ENCODE measurements at places on chromosomes 1 and 21.

- no peak for DNase-seq
Observed at GRCh38 chr1:33578557-33579448, 106.4 kb downstream of the ZSCAN20 start.

GRCh38 chr1:224541072-224541790, 74.9 kb upstream of the CNIH3 start:
- DNase-seq: no peak

DNA sequence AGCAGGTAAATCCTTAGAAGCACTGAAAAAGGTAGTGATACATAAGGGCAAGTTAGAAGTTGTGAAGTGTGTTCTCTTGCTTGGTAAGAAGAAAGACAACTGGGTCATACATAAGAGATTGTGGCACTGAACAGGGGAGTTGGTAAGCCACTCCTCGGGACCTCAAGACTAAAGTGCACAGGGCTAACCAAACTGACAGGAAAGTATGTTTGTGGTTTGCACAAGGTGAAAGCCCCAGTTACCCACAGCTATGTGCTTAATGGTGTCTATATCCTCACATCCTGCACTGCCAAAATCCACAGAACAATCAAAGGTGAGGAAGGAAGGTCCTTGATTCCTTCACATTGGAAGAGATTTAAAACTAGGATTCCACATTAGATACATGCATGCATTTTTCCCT, 276.5 kb downstream of the DNM3 start:
- DNase-seq: no peak

DNA sequence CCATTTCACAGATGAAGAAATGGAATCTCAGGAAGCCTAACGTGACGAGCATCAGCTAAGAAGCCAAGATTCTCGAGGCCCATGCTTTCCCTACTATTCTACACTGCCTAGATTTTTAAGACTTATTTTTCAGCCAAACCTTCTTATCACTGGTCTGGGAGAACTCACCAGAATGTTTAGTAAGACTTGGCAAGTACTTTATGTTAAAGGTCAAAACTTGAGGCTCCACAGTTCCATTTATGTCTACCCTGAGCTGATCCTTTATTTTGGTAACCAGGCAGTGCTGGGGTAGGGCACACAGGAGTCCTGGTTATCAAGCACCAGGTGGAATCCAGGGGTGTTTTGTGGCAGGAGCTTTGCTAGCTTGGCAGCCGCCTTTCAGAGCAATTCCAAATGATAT, 16.8 kb downstream of the PLXNA2 start:
- no peak for DNase-seq

GRCh38 chr1:167501515-167502191, 16.7 kb downstream of the CD247 start:
- DNase-seq: no peak

GRCh38 chr1:242205622-242206489, 207.0 kb upstream of the MAP1LC3C start:
- DNase-seq: no peak

- DNase-seq: no peak
Observed at GRCh38 chr21:16583556-16583955, 853.8 kb downstream of the USP25 start.

DNA sequence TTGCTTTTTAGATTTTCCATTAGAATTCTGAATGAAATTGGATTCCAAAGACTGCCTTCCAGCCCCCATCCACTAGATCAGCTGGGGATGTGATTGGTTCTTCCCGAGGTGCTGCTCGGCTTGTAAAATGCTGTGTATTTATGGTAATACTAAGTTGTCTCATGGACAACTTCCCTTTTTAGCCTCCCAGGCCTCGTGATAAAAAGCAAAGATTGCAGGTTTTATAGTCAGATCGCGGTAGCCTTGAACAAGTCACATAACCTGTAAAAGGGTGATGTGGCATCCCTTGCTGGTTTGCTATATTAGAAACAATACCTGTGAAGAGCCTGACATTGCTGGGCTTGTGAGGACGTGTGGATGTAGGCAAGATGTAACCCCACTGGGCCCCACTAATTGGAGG, 10.4 kb downstream of the MUL1 start:
- no peak for DNase-seq

GRCh38 chr1:66852870-66853269, 51.8 kb upstream of the INSL5 start:
- no peak for DNase-seq

- DNase-seq: no peak
Observed at GRCh38 chr1:31725777-31726535, 22.1 kb upstream of the COL16A1 start.

DNA sequence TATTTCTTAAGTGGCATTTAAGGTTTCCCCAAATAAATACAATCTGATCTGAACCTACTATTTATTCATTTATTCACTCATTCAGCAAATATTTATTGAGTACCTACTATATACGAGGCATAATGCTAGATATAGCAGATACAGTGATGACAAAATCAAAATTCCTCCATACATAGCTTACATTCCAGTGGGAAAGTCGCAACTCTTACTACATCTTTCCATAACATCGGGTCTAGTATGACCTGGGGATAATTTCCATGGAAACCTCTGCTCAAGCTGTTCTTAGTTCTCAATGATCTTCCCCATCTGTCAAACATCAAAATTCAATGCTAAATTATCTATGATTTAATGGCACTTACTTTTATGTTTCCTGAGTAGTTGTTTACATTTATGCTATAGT, 70.8 kb upstream of the PRKACB start:
- DNase-seq: no peak

DNA sequence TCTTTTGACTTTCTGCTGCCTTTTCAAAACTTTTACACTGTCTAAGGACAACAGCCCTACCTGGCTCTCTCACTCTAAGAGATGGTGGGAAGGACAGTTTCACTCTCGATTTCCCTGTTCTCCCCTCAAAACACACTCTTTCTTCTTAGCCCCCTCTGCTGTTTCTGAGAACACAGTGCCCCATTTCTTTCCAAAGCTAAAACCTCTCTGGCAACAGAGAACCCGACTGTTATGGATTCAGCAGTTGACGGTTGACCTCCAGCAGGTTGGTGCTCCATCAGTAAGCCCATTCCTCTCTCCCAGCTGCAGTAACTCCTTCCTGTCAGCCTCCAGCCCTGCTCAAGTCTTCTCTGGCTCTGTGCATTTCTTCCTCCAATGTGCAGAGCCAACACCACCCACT, 88.2 kb upstream of the ABCD3 start:
- no peak for DNase-seq

DNA sequence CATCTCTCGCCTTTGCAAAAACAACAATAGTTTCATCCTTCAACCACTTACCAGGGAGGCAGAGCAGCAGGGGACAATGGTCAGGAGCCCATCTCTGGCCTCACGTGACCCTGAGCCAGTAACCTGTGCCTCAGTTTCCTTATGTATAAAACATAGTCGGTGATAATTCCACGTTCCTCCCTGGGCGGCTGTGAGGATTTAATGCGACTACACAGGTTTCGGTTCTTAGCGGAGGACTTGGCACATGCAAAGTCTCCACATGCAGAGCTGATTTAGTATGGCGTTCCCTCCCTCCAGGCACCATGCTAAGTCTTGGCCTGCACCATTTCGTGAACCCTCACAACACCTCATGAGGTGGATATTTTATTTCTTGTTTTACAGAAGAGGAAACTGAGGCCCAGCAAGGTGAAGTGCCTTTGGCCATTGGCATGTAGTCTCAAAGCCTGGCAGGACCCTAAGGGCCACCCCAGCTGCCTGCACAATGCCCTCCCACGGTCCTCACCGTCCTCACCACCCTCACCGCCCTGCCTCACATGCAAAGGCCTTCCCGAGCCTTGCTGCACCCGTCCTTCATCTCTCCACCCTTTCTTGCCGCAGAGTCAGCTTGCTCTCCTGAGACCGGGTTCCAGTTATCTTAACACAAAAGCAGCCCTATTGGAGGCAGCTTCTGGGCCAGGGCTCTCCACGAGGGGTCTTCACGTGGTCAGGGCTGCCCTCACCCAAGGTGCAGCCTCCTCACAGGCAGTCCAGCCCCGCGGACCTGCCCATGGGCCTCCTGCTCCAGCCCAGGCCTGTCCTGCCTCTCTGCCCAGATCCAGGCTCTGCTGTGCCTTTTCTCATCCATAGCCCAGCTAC, 48.9 kb downstream of the SYF2 start:
- no peak for DNase-seq

- DNase-seq: no peak
Observed at GRCh38 chr1:175737451-175737850, 5.9 kb downstream of the TNR start.

- no peak for DNase-seq
Observed at GRCh38 chr1:200510228-200510623, 100.4 kb upstream of the ZNF281 start.

- no peak for DNase-seq
Observed at GRCh38 chr1:81921851-81922462, 121.2 kb downstream of the ADGRL2 start.

DNA sequence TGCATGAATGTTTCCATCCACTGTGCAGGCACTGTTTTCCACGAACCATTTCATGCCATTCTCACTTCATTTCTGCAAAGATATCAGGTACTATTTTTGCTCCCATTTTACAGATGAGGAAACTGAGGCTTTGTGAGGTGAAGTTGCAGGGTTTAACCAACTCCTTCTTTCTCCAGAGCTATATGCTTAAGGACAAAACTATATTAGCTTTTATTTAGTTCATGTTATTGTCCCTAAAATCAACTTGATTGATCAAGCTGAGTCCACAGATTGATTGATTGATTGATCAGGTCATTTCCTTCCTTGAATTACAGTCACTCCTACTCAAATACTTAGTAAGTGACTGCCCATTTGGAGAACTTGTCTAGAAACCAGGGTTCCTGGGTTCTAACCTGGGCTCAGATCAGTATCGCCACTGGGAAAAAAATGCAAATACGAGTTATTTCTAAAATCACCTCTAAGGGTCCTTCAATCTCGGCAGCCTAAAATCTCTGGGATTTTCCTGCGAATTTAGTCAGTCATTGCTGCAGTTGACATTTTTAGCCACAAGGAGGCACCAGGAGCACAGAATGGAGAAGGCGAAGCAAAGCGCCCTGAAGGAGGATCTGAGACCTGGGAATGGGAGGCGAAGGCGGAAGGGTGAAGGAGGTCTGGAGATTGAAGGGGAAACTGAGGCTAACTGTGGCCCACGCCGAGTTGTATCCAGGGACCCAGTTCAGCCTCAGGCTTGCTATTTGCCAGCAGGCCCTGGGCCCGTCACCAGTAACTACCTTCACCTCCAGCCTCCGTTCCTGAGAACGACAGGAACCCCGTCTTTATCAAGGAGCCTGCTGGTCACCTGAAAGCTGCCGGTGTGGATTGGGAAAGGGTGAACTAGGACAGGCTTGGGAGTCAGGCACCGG, 14.3 kb upstream of the MUL1 start:
- DNase-seq: no peak

DNA sequence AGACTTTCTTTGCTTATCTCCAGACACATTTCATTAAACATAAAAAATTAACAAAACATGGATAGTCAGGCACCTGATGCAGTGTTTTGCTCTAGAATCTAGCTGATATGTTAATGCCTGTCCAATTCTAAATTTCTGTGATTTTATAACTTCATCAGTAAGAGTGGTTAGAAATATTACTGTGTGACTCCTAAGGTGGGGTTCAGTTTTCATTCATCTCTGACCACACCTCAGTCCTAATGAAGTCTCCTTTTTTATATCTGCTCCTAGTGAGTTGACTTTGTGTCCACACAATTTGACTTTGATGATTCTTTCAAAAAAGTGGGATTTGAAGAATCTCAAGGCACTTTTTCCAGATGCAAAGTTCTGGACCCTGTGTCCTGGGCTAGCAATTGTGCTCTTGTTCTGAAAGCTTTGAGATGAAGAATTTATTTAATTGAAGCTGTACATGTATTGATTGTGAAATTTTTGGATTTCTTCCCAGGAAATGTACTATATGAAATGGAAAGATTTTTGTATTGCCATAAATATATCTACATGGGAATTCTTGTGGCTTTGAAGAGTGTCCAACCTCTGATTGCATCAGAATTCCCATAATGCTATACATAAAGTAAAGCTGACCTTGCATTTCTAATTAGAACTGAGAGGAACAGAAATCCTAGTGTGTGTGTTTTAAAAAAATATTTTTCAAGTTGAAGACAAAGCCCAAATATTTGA, 111.2 kb downstream of the GIPC2 start:
- DNase-seq: no peak

GRCh38 chr1:225651872-225652728, 823 bp downstream of the ENAH start:
- DNase-seq: no peak

DNA sequence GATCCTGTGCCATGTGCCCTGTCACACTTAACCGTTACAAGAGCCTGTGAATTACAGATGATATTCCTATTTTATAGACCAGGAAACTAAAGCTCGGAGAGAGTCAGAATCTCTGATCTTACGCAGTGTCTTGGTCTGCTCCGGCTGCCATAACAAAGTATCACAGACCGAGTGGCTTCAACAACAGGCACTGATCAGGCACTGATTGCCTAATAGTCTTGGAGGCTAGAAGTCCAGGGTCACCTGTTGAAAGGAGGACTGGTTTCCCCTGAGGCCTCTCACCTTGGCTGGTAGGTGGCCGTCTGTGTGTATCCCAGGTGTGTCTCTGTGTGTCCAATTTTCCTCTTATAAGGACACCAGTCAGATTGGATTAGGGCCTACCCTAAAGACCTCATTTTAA, 31.5 kb upstream of the KCNE2 start:
- DNase-seq: no peak

GRCh38 chr1:32695098-32695904, 7.3 kb downstream of the SYNC start:
- DNase-seq: no peak

- no peak for DNase-seq
Observed at GRCh38 chr1:237754627-237755026, 136.1 kb downstream of the ZP4 start.

DNA sequence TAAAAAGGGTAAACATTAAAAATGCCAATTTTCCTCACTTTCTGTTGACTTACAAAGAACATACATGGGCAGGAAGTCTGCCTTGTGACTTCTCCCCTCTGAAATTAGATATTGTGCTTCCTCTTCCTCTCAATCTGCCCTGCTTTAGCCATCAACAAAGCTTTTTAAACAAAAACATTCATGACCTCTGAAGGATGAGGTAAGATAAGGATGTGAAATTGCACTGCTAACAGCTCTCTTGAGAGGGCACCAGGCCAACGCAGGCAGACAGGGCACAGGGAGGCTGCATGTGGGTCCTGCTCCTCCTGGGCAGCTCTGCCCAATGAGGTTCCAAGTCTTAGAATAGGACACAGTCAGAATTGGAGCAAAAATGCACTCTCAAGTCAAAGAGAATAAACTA, 62.1 kb downstream of the DEGS1 start:
- DNase-seq: no peak

DNA sequence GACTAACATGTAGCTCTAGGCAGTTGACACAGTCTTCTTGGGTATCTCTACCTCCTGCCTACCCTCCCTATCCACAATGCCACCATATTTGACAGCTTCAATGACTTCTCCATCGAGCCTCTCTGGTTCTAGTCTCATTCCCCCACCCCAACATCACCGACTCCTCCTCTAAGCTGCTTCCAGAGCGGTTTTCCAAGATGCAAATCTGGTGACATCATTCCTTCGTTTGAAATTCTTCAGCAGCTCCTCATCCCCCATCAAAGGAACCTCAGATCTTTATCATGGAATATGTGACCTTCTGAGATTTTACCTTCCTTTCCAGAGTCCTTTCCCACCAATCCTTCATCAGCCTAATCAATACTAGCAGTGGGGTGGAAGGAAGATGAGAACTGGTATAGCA, 352.4 kb upstream of the RUNX1 start:
- DNase-seq: no peak
